ENCODE measurements at places on chromosomes 5 and 9.

DNA sequence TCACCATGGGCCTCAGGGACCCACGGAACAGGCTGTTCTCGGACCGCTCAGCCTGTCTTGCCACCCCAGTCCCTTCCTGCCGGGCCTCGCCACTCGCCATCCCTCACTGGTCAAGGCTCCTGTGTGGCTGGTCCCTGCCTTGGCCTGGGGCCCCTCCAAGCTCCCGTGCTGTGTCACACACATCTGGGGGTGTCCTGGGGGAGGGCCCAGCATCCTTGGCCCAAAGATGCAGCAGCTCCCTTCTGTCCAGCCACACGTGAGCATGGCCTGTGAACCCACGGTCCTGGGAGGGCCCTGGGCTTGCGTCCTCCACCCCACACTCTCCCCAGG, 425 bp upstream of the EGFL7 start:
- no peak for DNase-seq

GRCh38 chr5:41883936-41884335, 13.7 kb upstream of the OXCT1 start:
- DNase-seq = no peak

DNA sequence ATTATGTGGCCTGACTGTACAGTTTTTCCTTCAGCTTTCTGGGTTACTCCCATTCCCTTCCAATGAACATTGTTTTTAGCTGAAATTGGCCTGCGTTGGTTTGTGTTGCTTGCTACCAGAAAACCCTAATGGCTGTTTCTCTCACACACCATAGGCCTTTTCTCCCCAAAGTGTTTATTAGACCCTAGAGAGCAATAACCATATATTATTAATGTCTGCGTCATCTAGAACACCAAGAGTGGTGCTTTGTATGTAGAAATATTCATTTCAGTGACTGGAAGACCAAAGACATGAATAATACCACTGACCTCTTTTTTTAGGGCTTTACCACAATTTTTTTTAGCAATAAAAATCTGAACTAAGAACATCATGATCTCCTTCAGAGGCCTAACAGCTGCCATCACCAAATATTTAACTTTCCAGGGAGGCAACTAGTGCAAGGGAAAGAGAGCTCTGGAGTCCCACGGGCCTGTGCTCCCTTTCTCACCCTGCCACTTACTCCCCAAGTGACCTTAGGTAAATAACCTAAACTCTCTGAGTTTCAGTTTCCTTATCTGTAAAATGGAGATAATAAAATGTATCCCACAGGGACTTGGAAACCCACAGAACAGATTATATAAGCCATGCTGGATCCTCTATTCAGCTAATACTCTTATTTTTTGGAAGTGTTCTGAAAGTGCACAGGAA, 201.9 kb upstream of the ISL1 start:
- DNase-seq = no peak

DNA sequence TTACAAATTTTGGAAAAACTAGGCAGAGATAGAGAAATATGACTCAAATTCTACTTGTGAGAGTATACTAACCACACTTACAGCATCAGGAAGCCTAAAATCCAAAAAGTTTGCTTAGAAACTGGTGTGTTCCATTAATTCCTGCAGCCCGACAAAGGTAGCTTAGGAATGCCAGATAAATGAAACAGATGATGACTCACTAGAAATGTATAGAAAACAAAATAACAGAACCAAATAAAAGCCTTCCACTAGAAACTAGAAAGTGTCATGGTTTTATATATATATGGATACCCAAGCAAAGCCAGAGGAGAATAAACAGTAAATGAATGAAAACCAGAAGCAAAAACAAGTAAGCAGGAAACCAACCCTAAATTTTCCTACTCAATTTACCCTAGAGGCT, 272.2 kb upstream of the PRDM9 start:
- DNase-seq = no peak

GRCh38 chr9:127204771-127205470, 59.7 kb upstream of the GARNL3 start:
- no peak for DNase-seq

GRCh38 chr5:134019636-134020035, 14.9 kb upstream of the VDAC1 start:
- no peak for DNase-seq

DNA sequence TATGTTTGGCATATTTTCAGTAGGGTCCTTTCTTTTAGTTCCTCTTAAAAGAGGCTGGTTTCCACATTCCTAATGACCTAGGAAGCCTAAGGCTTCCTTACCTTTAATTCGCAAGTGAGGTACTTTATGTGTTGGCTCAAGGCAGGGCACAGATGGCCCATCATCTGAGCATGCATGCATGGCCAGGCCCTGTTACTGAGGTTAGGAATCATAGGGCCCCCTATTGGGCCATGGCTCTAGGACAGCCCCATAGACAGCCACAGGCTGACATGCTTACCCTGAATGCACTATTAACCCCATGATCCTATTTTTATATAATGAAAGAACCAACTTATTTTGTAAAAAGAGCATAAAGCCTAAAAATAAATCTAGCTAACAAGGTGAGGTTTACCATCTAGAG, 271.4 kb downstream of the ELAVL2 start:
- DNase-seq = no peak

GRCh38 chr5:140018096-140018481, 25.0 kb downstream of the NRG2 start:
- no peak for DNase-seq

DNA sequence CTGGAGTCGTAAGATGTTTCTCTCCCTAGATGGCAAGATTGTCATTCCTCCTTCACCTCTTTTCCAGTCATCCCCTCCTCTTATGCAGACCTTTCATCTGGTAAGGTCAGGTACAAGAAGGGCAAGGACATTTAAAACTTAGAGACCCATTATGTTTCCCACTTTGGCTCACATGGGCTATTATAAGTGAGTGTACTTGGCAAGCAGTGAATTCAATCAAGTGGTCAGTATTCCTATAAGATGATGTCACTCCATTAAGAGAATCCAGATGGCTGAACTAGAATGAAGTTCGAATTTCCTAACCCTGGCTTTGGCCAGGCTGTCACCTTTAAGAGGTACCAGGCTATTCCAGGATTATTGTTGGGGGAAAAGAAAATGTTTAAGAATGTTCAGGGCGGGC, 32.2 kb downstream of the ZNF131 start:
- DNase-seq = no peak
